ENCODE measurements at places on chromosomes 3 and 15. TPM values are rescaled to one million over a fixed set of nuclear protein-coding genes. Genes with fewer than 3 reads are reported as not detected.

Gene ARIH2
- 101 TPM for total RNA-seq

DNA sequence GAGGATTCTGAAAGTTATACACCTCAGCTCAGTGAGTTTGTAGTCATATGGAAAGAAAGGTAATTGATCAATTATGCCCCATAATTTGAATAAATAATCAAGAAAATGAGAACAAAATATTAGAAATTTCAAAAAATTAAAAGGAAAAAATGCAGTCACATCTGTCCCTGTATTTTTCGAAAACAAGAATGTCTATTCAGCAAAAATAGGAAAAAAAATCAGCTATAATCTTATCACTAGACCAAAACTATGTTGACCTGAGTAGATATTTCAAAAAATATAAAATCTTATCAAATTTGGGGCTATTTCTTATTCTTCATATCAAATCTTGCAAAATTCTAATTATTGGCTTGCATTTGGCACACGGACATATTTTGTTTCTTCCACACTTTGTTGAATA is 501.2 kb upstream of the CNTN3 start:
- no peaks in the 10 kb centered on the region for H3K4me1 ChIP-seq
- no peak for DNase-seq
- H3K4me3 ChIP-seq, result no peak overlapping the region
- H3K27ac ChIP-seq, result no peak overlapping the region
- no peaks in the 10 kb centered on the region for H3K27me3 ChIP-seq

Gene CTXN2
- total RNA-seq, result 0.60 TPM

Gene NR1I2
- total RNA-seq, result 0.22 TPM

DNA sequence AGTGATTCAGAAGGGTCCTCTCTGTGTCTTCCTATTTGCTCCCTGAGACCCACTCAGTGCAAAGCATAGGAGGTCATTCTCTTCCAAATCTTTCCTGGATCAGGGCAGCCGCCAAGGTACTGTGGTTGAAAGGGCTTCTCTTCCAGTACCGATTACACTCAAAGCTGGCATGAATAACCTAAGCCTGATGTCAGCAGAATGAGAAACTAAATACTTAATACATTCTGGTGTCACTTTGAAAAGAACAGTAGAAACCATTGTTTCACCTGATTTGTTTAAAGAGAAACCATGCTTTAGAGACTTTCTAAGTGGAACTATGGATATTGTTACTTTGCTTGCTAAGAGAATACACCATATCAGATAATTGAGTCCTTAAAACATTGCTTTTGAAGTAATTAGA is 50.2 kb downstream of the PDHB start:
- no peak overlapping the region for H3K4me3 ChIP-seq
- H3K36me3 ChIP-seq, result no peaks in the 10 kb centered on the region
- H3K27ac ChIP-seq, result no peak overlapping the region
- no peak for DNase-seq
- H3K4me1 ChIP-seq, result peaks cover 10% of the 10 kb centered on the region

DNA sequence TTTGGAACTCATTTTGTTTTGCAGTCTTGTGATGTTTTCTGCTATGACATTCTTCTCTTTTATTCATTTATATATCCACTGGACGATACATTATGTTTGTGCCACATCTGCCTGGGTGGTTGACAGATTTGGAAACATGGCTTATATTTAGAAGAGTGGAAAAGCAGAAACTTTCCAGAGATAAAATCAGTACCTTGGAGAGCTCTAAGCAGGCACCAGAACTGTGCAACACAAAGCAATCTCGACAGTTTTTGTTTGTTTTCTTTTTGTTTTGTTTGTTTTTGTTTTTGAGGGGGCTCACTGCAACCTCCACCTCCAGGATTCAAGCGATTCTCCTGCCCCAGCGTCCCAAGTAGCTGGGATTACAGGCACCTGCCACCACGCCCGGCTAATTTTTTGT is 45.5 kb downstream of the SYN2 start:
- peak; percentile 45 for DNase-seq
- no peak overlapping the region for H3K4me3 ChIP-seq
- H3K36me3 ChIP-seq, result no peaks in the 10 kb centered on the region
- H3K27me3 ChIP-seq, result no peaks in the 10 kb centered on the region

Measured in neural progenitor cell (in vitro differentiated cells).